ENCODE measurements at places on chromosomes 13 and 19.
A peak's percentile ranks its signal among the peaks of the same experiment; 100 is the strongest.

- DNase-seq, result peak; percentile 78
Observed at GRCh38 chr19:12090807-12091206, 26.3 kb downstream of the ZNF844 start.

DNA sequence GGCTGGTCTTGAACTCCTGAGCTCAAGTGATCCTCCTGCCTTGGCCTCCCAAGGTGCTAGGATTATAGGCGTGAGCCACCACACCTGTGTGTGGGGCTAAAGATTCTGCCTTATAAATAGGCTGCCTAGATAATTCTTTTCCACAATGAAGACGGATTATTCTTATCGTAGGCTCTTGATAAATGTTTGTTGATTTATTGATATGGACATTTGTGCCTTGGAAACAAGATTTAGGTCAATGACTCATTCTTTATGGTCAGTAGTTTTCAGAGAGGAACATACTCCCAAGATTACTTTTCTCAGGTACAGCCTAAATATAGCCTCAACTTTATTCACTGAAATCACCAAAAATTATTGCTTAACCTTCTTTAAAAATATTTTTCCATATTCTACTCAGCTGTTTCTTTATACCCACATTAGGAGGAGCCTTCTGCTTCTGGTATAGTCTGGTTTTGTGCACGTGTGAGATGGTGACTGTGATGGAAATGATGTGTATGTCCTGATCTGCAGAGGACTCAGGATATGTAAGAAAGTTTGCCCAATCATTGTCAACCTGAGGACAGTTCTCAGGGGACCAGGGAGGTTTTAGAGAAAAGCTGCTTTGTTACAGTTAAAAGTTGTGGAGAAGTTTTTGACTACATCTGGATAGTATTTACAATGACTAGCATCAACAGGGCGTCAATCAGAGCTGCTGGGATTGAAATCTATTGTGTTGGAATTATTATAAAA, 208.9 kb downstream of the DNAJC15 start:
- no peak for DNase-seq

- no peak for DNase-seq
Observed at GRCh38 chr19:8684001-8684902, 14.3 kb downstream of the ACTL9 start.

GRCh38 chr19:5222821-5223321, 117.7 kb downstream of the PTPRS start:
- DNase-seq, result no peak

- DNase-seq, result peak; percentile 69
Observed at GRCh38 chr19:44808463-44809371, at the start of gene BCAM. Gene BCAM, plus strand, starts transcription at chr19:44809103. Its CDS starts 22 bp downstream, at chr19:44809125.

GRCh38 chr13:41740479-41740878, 220.4 kb downstream of the VWA8 start:
- peak; percentile 10 for DNase-seq

- no peak for DNase-seq
Observed at GRCh38 chr13:75165543-75166230, 316.3 kb downstream of the TBC1D4 start.

- DNase-seq, result no peak
Observed at GRCh38 chr13:45292176-45292575, 48.8 kb downstream of the TPT1 start.

- no peak for DNase-seq
Observed at GRCh38 chr19:42271861-42272534, 2.9 kb downstream of the CIC start.

GRCh38 chr13:30391956-30392680, 30.2 kb upstream of the UBE2L5 start:
- DNase-seq, result no peak

GRCh38 chr19:47095476-47096099, 18.0 kb downstream of the ZC3H4 start:
- peak; percentile 37 for DNase-seq

DNA sequence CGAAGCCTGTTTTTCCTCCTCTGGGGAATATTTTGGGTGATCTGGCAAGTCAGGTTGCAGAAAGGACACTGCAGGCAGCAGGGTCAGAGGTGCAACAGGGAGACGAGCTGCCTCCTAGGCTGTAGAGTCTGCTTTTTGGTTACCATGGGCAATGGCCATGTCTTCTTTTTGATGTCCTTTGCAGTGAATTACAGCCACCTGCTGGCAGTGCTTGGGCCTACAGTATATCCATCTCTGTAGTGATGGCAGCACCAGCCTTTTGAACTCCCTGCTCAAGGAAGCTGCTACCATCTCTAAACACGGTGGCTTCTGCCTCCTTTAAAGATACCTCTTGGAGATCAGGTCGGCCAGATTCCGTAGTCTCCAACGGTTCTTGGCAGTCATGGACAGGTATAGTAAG, 73.9 kb downstream of the WTIP start:
- DNase-seq, result peak; percentile 30

- DNase-seq, result no peak
Observed at GRCh38 chr19:3660493-3661219, 34.1 kb upstream of the CACTIN start.

- peak; percentile 31 for DNase-seq
Observed at GRCh38 chr13:45240143-45240542, 39.3 kb upstream of the KCTD4 start.

GRCh38 chr19:32396046-32396652, 9.4 kb upstream of the DPY19L3 start:
- no peak for DNase-seq

DNA sequence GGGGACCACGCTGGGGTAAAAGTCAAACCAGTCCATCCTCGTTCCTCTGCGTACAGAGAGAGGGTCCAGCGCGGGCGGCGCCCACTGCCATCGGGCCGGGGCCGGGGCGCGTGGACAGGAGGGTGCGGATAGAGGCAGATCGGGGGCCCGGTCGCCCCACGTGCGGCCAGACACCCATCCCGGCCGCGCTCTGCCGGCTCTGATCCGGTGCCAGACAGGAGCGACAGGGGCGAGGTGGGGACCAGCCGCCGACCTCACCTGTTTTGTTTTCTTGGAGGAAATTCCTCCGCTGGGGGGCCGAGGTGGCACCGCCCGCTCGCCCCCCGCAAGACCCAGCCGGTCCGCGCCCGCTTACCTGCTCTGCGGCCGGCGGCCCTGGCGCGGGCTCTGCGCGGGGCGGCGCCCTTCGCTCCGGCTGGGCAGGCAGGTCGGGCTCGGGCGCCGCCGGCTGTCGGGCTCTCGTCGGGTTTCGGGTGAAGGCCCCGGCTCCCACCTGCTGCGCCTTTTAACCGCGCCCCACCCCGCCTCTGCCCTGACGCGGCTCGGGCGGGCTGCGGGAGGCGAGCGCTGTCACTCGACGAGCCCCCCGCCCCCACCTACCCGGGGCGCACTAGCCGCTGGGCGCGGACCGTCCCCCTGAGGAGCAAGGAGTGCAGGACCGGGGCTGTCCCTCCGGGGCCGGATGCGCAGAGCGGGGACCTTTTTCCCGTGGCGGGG, at the start of gene GJB6:
GJB6 (minus strand) TSS at position 481 of the 717 bp plus-strand sequence. CDS start 8,839 bp downstream, outside the sequence.
- no peak for DNase-seq

DNA sequence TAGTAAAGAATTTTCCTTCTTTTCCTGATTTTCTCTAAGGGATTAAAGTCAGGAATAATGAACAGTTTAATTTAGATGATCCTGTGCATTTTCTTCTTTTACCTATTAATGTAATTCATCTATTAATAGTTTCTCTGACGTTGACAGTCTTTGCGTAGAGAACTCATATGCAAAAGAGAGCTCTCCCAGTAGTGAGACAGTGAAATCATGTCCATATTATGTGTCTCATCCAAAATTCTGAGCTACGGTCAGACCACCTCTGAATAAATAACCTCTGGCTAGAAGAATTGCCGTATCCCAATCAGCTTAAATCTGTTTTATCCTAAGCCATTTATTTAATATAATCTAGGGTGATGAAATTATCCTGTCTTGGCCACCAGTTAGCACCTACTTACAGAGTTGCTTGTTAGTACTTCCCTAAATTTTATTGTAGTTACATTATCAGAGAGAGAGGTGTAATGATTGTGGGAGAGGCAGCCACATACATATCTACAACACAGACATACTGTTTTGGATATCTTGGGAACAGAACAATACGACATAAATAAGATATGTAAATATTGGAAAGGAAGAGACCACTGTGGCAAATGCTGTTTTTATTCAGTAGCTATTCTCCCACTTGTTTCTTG, 30.7 kb downstream of the PDS5B start:
- no peak for DNase-seq

GRCh38 chr19:10111405-10111811, at the start of gene P2RY11:
Gene P2RY11, plus strand, starts transcription at chr19:10111693. Its CDS starts 29 bp downstream, at chr19:10111722.
- DNase-seq, result no peak

GRCh38 chr13:36101157-36101556, 30.0 kb downstream of the DCLK1 start:
- DNase-seq, result no peak

DNA sequence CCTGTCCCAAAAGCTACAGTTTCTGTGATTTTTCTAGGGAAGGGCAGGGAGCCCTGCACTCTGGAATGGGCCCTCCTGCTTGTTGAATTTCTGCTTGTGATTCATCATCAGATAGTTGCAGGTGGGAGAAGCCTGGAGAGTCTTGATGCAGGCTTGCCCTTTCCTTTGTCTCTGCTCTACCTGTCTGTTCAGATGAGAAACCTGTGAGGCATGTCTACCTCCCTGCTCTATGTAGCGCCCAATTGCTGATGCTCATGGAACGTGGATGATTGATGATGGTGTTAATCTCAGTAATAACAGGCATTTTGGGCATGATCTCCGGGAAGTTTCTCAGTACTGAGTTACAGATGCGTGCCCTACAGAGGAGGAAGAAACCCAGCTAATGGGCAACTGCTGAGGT, 10.9 kb upstream of the CBY2 start:
- no peak for DNase-seq
